ENCODE measurements at places on chromosomes 2 and 18. TPM values are rescaled to one million over a fixed set of nuclear protein-coding genes. Genes with fewer than 3 reads are reported as not detected.

The ACVR1 gene
- 34.4 TPM for total RNA-seq

The ARHGAP25 gene
- 1.3 TPM for total RNA-seq

The DNAH6 gene
- total RNA-seq, result 10.6 TPM

The MARCHF4 gene
- 18.5 TPM for total RNA-seq

The DDX18 gene
- total RNA-seq, result 67.9 TPM

The GCG gene
- not detected for total RNA-seq

The LIPG gene
- total RNA-seq, result 25.7 TPM

The PPM1G gene
- total RNA-seq, result 63.2 TPM

The GALNT5 gene
- total RNA-seq, result under 0.01 TPM

The IL1B gene
- 2.2 TPM for total RNA-seq

The GKN2 gene
- total RNA-seq, result not detected

The HOXD13 gene
- not detected for total RNA-seq
